Right kidney (tissue), 9 donors: ENCODE measurements at places on chromosomes 4 and X.

DNA sequence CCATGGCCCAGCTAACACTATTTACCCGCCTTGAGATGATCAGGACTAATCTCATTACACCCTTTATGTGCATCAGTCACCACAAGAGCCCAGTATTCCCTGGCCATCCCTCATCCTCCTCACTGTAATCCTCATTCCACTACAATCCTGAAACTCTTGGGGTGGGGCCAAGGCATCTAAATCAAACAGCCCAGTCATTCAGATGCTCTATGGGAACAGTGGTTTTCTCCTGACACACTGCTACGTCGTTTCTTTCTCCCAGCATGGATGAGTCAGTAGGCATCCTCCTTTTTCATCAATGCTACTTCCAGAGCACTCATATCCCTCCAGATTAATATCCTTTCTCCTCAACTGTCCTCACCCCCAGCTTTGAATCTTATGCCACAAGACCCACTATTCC, 5.6 kb downstream of the SDAD1 start:
- no peak for DNase-seq

DNA sequence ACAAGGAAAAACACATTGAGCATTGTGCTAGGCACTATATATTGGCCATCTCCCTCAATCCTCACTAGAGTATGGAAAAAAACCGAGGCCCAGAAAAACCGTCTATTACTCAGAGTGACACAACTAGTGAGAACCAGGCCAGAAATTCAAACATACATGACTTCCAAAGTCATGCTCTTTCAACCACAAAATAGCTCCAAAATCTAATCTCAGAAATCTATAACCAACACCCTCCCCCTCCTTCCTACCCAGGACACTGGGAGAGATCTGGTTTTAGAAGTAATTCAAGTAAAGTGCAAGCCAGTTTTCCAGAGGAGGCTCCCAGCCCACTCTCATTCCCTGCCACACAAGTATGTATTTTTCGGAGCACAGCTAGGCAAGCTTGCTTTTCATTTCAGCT, 7.6 kb downstream of the HS3ST1 start:
- DNase-seq = no peak

GRCh38 chr4:54946741-54947140, 178.7 kb downstream of the KDR start:
- no peak for DNase-seq

- DNase-seq = no peak
Measured at GRCh38 chr4:186778134-186778533, 54.5 kb upstream of the FAT1 start.

DNA sequence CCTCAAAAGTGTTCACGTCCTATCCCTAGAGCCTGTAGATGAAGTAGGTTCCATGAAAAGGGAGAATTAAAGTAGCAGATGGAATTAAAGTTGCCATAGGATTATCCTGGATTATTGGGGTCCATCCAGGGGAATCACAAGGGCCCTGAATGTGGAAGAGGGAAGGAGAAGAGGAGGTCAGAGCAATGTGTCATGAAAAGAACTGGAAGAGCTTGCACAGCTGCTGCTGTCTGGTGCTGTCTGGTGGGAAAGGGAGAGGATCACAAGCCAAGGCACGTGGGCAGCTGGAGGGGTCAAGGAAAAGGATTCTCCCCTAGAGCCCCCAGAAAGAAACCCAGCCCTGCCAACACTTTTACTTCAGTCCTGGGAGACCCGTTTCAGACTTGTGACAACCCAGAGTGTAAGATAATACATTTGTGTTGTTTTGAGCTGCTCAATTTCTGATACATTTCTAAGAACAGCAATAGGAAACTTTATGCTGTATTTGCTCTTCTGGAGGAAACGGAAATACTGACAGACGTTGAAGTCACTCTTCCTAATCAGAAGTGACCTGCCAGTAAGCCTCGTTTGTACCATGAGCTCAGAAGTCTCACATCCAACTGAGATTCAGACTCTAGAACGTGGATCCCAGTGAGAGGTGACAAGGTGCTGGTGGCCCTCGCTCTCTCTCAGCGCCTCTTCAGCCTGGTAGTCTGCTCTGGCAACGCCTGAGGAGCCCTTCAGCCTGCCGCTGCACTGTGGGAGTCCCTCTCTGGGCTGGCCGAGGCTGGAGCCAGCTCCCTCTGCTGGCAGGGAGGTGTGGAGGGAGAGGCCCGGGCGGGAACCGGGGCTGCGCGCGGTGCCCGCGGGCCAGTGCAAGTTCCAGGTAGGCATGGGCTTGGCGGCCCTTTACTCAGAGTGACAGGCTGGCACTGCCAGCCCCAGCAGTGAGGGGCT, 34.7 kb upstream of the ENPP6 start:
- no peak for DNase-seq

- DNase-seq = no peak
Measured at GRCh38 chr4:61011051-61011450, 189.1 kb upstream of the ADGRL3 start.

DNA sequence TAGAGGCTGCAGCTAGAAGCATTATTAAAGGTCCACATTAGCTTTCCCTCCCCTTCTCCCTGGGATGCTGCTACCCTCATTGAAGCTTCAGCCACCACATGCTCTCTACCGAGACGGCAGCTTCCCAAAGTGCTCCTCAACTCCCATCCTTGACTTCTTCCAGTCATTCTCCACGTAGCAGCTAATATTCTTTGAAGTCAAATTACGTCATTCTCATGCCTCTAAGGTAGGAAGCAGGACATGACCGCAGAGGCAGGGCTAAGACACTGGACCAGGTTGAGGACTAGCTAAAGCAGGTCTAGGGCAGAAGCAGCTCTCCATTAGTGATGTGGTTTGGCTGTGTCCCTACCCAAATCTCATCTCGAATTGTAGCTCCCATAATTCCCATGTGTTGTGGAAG, 128.3 kb downstream of the SHOX start:
- no peak for DNase-seq

- DNase-seq = no peak
Measured at GRCh38 chrX:2901367-2902036, 27.6 kb downstream of the ARSD start.

- DNase-seq = no peak
Measured at GRCh38 chr4:38856046-38856445, 571 bp downstream of the TLR6 start.

DNA sequence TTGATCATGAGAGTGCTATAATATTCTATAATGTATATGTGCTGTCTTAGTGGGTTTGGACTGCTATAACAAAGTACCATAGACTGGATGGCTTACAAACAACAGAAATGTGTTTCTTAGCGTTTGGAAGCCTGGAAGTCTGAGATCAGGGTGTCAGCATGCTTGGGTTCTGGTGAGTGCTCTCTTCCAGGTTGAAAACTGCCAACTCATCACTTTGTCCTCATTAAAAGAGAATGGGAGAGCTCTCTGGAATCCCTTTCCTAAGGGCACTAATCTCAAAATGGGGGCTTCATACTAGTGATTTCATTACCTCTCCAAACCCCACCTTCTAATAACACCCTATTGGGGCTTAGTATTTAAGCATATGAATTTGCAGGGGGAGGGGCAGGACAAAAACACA, 33.5 kb upstream of the KCNIP4 start:
- no peak for DNase-seq

- no peak for DNase-seq
Measured at GRCh38 chrX:21295246-21295820, 78.9 kb upstream of the CNKSR2 start.

GRCh38 chrX:85907316-85907715, 140.0 kb downstream of the CHM start:
- no peak for DNase-seq

GRCh38 chrX:42242004-42242403, 318.6 kb upstream of the CASK start:
- no peak for DNase-seq

- DNase-seq = no peak
Measured at GRCh38 chr4:55752810-55753209, 66.8 kb upstream of the EXOC1L start.

GRCh38 chr4:22787753-22788375, 95.1 kb downstream of the GBA3 start:
- DNase-seq = no peak
